ENCODE measurements at places on chromosomes 2 and 18. TPM values are rescaled to one million over a fixed set of nuclear protein-coding genes. Genes with fewer than 3 reads are reported as not detected.

Gene ASPRV1
- total RNA-seq: 0.67 TPM

Gene SELENOI
- total RNA-seq: 44.9 TPM

Gene POTEJ
- not detected for total RNA-seq

Gene GCG
- 4,649 TPM for total RNA-seq

Gene ERMN
- total RNA-seq: 1.6 TPM

Gene RTKN
- 88.3 TPM for total RNA-seq

Gene TTR
- 3,458 TPM for total RNA-seq

Gene SPHKAP
- total RNA-seq: not detected

Gene SP110
- total RNA-seq: 15.4 TPM

Gene SERPINB3
- 0.94 TPM for total RNA-seq

Gene EFHD1
- total RNA-seq: 2.5 TPM

Gene CCDC102B
- 3.4 TPM for total RNA-seq

Gene TMEM182
- 5.8 TPM for total RNA-seq

Gene ADCYAP1
- 1.2 TPM for total RNA-seq

Gene CRYGD
- total RNA-seq: not detected

Gene SLC4A5
- total RNA-seq: 6.4 TPM
